ENCODE measurements at places on chromosomes 2 and 18.
A peak's percentile ranks its signal among the peaks of the same experiment; 100 is the strongest.

DNA sequence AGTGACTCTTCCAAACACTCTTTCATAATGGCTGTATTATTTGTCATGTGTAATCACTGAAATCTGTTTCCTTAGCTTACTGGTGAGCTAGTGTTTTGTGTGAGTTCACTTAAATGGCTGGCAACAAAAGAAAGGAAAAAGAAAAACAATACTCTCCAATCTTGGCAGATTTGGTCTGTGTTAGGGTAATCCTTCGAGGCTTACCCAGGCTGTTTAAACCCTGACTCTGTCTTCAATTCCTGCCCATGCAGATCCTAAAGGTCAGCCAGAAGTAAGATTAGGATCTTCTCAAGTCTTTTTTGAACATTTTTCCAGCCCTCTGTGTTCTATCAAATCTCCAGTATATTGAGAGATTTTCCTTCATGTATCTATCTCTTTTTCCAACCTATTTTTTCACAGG lies 85.3 kb downstream of the CCDC178 start:
- H3K27ac ChIP-seq: no peak overlapping the region
- no peak overlapping the region for H3K4me3 ChIP-seq
- ATAC-seq: no peak

GRCh38 chr2:62467475-62468321 lies 38.3 kb downstream of the TMEM17 start:
- H3K4me3 ChIP-seq: no peak overlapping the region
- H3K36me3 ChIP-seq: no peaks in the 10 kb centered on the region
- ATAC-seq: no peak

GRCh38 chr2:8171608-8172007 lies 510.2 kb upstream of the ID2 start:
- ATAC-seq: no peak
- no peaks in the 10 kb centered on the region for H3K4me1 ChIP-seq
- no peak overlapping the region for H3K4me3 ChIP-seq
- no peaks in the 10 kb centered on the region for H3K36me3 ChIP-seq

GRCh38 chr18:63320975-63321265 lies 1.4 kb upstream of the BCL2 start:
- H3K27ac ChIP-seq: peak overlapping the region; percentile 92
- H3K4me3 ChIP-seq: peak overlapping the region; percentile 95
- peaks cover 34% of the 10 kb centered on the region for H3K4me1 ChIP-seq
- ATAC-seq: no peak

DNA sequence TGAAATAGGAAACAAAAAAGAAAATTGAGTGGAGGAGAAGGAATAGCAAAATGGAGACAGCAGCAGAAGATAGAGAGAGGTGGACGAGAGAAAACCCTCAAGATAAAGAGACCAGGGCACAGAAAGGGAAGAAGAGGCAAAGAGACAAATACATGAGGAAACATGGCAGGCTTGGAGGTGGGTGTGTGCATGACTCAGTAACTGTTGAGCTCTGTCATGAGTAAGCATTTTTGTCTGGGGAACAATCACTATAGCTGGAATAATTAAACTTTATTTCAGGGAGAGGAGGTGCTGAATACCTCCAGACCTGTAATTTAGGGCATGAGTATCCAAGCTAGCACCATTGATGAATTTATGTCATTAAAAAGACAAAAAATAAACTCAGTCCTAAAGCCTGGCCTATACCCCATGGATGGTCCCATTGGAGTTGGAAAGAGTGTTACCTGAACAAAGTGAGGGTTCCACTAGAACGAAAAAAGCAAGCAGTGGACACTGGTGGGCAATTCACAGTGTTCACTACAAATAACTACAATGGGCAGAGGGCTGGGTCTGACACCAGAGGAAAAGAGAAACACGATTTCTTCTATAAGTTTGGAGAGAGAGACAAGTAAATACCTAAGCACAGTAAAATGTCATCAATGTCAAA lies 145.5 kb downstream of the ADCYAP1 start:
- no peaks in the 10 kb centered on the region for H3K36me3 ChIP-seq
- H3K27me3 ChIP-seq: no peaks in the 10 kb centered on the region
- H3K27ac ChIP-seq: no peak overlapping the region
- no peak for ATAC-seq
- no peaks in the 10 kb centered on the region for H3K4me1 ChIP-seq

GRCh38 chr2:112884869-112885505 lies 26.0 kb upstream of the IL37 start:
- ATAC-seq: peak; percentile 62
- no peak overlapping the region for H3K27ac ChIP-seq
- H3K4me1 ChIP-seq: peaks cover 28% of the 10 kb centered on the region
- no peaks in the 10 kb centered on the region for H3K27me3 ChIP-seq
- no peaks in the 10 kb centered on the region for H3K36me3 ChIP-seq

- H3K4me3 ChIP-seq: no peak overlapping the region
- no peak overlapping the region for H3K27ac ChIP-seq
- ATAC-seq: no peak
- H3K36me3 ChIP-seq: no peaks in the 10 kb centered on the region
- H3K27me3 ChIP-seq: no peaks in the 10 kb centered on the region
Observed at GRCh38 chr2:146659976-146660375, 1184.9 kb upstream of the ACVR2A start.

GRCh38 chr2:182642328-182642727 lies 73.7 kb upstream of the DNAJC10 start:
- H3K4me1 ChIP-seq: no peaks in the 10 kb centered on the region
- no peak overlapping the region for H3K4me3 ChIP-seq
- no peak overlapping the region for H3K27ac ChIP-seq
- H3K36me3 ChIP-seq: no peaks in the 10 kb centered on the region
- peak; percentile 87 for ATAC-seq
- H3K27me3 ChIP-seq: no peaks in the 10 kb centered on the region

DNA sequence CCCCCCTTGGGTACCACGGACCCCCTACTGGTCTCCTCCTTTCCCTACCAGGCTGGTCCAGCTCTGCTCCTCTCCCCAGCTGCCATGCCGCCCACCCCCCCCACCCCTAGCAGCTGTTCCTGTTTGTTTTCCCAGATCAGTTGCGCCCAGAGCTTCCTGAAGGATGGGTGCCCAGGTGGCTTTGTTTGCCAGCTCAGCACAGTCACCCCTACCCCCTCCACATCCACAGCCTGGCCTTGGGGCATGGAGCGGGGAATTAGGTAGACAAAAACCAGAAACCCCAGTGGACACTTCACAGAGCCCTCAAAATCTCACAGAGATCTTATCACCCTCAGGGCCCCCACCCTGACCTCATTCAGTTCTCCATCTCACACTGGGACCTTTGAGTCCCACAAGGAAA lies 3.7 kb upstream of the CRYBA2 start:
- no peak overlapping the region for H3K27ac ChIP-seq
- H3K4me1 ChIP-seq: peaks cover 3% of the 10 kb centered on the region
- H3K36me3 ChIP-seq: no peaks in the 10 kb centered on the region
- no peak overlapping the region for H3K4me3 ChIP-seq

GRCh38 chr2:173195100-173195499 lies 119.5 kb downstream of the MAP3K20 start:
- no peak for ATAC-seq
- no peaks in the 10 kb centered on the region for H3K4me1 ChIP-seq
- peaks cover under 1% of the 10 kb centered on the region for H3K36me3 ChIP-seq

DNA sequence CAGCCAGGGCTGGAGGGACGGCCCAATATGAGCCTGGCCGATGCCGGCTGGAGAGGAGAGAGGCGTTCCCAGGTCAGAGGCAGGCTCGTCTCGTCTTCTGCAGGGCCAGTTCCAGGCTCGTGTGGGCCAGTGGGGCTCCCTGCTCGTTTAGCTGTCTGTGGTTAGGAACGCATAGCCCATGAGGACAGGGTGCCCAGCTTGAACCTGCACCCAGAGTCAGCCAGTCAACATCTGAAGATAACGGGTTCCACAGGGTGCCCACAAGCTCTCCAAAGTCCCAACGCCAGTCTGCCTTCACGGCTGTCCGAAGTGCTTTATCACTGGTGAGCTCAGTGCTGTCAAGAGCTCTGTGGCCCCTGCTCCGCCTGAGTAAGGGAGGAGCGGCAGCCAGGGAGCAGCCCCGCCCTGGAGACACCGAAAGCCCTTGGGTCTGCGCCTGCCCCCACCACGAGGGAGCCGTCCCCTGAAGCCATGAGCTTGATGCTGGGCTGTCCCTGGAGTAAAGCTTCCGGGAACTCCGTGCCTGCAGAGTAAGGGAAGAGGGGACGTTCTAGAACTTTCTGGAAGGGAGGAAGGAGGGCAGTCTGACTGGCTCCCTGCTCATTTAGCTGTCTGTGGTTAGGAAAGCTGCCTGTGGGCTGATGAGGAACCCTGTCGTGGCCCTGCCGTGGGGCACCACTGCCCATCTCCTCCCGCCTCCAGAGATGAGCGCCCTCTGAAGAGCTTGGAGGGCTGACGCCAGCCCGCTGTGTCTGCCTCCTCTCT lies 2.7 kb upstream of the HSBP1L1 start:
- H3K4me1 ChIP-seq: peaks cover 47% of the 10 kb centered on the region
- H3K36me3 ChIP-seq: peaks cover 5% of the 10 kb centered on the region
- peaks cover 8% of the 10 kb centered on the region for H3K27me3 ChIP-seq
- H3K27ac ChIP-seq: peak overlapping the region; percentile 24
- ATAC-seq: no peak

DNA sequence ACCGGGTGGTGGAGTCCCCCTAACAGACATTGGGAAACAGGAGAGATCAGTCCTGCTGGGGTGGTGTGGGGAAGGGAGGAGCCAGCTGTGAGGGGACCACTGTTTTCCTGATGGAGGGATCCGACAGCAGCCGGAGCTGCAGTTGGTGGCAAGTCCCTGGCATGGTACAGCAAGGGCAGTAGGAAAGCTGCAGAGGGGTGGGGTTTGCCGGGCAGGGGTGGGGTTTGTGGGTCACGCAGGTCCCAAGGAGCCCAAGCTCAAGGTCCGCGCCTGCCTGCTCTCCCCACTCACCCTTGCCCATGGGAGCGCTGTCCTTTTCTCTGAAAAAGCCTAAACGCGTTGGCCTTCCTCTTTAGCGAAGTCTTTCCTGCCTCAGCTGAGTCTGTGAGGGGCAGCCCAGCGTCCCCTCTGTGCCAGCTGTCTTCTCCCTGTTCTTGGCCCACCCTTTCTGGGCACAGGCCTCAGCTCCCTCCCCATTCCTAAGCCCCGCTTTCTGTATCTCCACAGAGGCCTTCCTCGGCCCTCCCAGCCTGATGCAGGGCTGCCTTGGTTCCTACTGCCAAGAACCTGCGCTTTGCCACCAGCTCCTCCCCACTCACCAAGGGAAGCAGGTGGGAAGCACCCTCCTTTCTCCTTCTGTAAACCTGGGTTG lies 29.3 kb upstream of the INHBB start:
- no peaks in the 10 kb centered on the region for H3K36me3 ChIP-seq
- no peak overlapping the region for H3K4me3 ChIP-seq
- peaks cover 23% of the 10 kb centered on the region for H3K27me3 ChIP-seq
- no peak overlapping the region for H3K27ac ChIP-seq
- no peak for ATAC-seq
- H3K4me1 ChIP-seq: peaks cover 11% of the 10 kb centered on the region

- no peaks in the 10 kb centered on the region for H3K36me3 ChIP-seq
- no peaks in the 10 kb centered on the region for H3K4me1 ChIP-seq
- no peaks in the 10 kb centered on the region for H3K27me3 ChIP-seq
Observed at GRCh38 chr18:77401173-77401572, 151.5 kb downstream of the GALR1 start.

- peaks cover 35% of the 10 kb centered on the region for H3K27me3 ChIP-seq
- H3K36me3 ChIP-seq: no peaks in the 10 kb centered on the region
- H3K27ac ChIP-seq: no peak overlapping the region
- ATAC-seq: no peak
- no peak overlapping the region for H3K4me3 ChIP-seq
- no peaks in the 10 kb centered on the region for H3K4me1 ChIP-seq
Observed at GRCh38 chr2:161044921-161045320, 115.3 kb upstream of the TANK start.

- no peaks in the 10 kb centered on the region for H3K36me3 ChIP-seq
- H3K27ac ChIP-seq: peak overlapping the region; percentile 11
Observed at GRCh38 chr18:51241226-51241625, 43.7 kb upstream of the MEX3C start.

- ATAC-seq: no peak
- no peak overlapping the region for H3K4me3 ChIP-seq
- H3K4me1 ChIP-seq: no peaks in the 10 kb centered on the region
- no peaks in the 10 kb centered on the region for H3K36me3 ChIP-seq
Observed at GRCh38 chr2:103734911-103735310, 973.1 kb downstream of the TMEM182 start.

DNA sequence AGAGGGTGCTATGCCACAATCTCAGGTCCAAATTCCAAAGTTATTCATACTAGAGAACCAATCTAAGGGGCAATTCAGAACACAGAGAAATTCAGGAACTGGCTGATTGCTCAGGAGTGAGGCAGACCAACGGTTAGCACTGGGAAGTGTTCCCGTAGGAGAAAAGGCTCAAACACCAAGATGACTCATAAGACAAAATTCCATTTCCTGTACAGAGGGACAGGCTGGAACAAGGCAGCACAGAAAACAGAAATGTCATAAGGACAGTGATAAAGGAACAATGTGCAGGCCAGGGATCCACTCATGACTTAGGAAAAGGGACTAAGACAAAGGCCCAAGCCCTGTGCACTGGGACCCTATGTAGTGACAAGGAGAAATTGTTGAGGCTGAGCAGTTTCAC lies 54.2 kb downstream of the PDE1A start:
- no peak overlapping the region for H3K27ac ChIP-seq

- ATAC-seq: no peak
- H3K36me3 ChIP-seq: peaks cover 93% of the 10 kb centered on the region
- H3K27ac ChIP-seq: peak overlapping the region; percentile 55
- no peak overlapping the region for H3K4me3 ChIP-seq
- H3K27me3 ChIP-seq: no peaks in the 10 kb centered on the region
Observed at GRCh38 chr2:195695002-195695631, 38.1 kb downstream of the SLC39A10 start.

DNA sequence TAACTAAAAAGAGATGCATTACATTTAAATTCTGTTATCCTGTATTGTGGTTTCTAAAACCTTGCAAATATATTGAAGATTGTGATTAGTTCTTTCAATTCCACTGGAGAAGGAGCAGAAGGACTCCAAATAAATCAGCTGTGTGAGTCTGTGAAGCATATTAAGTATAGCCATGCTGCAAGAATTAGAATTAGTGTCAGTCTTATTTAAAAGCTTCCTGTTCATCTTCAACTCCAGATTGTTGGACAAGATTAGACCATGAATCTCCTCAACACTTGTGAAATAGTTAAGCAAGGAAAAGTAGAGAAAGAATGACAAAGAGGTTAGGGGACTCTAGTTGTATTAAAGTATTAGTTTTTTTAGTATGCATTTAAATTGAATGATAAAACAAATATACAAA lies 92.5 kb upstream of the LRP1B start:
- peaks cover 7% of the 10 kb centered on the region for H3K27me3 ChIP-seq
- no peak overlapping the region for H3K4me3 ChIP-seq
- no peaks in the 10 kb centered on the region for H3K36me3 ChIP-seq
- H3K4me1 ChIP-seq: no peaks in the 10 kb centered on the region

GRCh38 chr2:109611467-109612095 lies 2.2 kb downstream of the SEPTIN10 start:
- no peak for ATAC-seq
- H3K4me3 ChIP-seq: no peak overlapping the region
- no peak overlapping the region for H3K27ac ChIP-seq
- H3K4me1 ChIP-seq: no peaks in the 10 kb centered on the region
- H3K27me3 ChIP-seq: peaks cover 78% of the 10 kb centered on the region
- H3K36me3 ChIP-seq: no peaks in the 10 kb centered on the region

GRCh38 chr18:448116-448790 lies 52.2 kb downstream of the COLEC12 start:
- H3K4me3 ChIP-seq: no peak overlapping the region
- no peak overlapping the region for H3K27ac ChIP-seq
- H3K27me3 ChIP-seq: no peaks in the 10 kb centered on the region
- H3K4me1 ChIP-seq: no peaks in the 10 kb centered on the region
- H3K36me3 ChIP-seq: no peaks in the 10 kb centered on the region

Data from stimulated activated memory B cell treated with anti-CD40 and anti-IgM and Interleukin-4, amounts not matched to agents 10 μg/mL and 1 μg/mL and 100 μg/mL, for 72 hours (primary cell).